ENCODE measurements at places on chromosomes 7 and 10. TPM values are rescaled to one million over a fixed set of nuclear protein-coding genes. Genes with fewer than 3 reads are reported as not detected.

Gene FAM131B
- 1.0 TPM for total RNA-seq

Gene GNGT1
- not detected for total RNA-seq

Gene ZNF117
- total RNA-seq: 42.0 TPM

Gene MYO1G
- total RNA-seq: 0.13 TPM

Gene ASZ1
- total RNA-seq: not detected

Gene ANKRD30A
- not detected for total RNA-seq

Gene POU6F2
- 1.1 TPM for total RNA-seq

Gene GPR85
- 3.0 TPM for total RNA-seq

Gene ITIH5
- total RNA-seq: 0.36 TPM

Gene TMEM270
- not detected for total RNA-seq

Gene SHH
- 0.26 TPM for total RNA-seq

Gene RBM20
- total RNA-seq: 1.0 TPM

Gene SPACDR
- 4.3 TPM for total RNA-seq

Gene CTAGE8
- total RNA-seq: 0.80 TPM

Gene SSMEM1
- not detected for total RNA-seq

Gene ZNF138
- total RNA-seq: 14.7 TPM

Gene GHRHR
- 7.5 TPM for total RNA-seq

Gene WEE2
- 0.33 TPM for total RNA-seq

Gene TEX47
- total RNA-seq: not detected

Gene PROSER2
- total RNA-seq: 5.7 TPM

Gene GOLGA7B
- 2.5 TPM for total RNA-seq

Gene LIPK
- total RNA-seq: not detected

Gene DGKI
- 0.69 TPM for total RNA-seq

Gene SRRM3
- total RNA-seq: 27.1 TPM

Gene UCMA
- total RNA-seq: not detected

Gene UPK3BL1
- total RNA-seq: 17.4 TPM

Gene LRRC18
- not detected for total RNA-seq

Gene GPNMB
- 0.49 TPM for total RNA-seq

Gene RAB11FIP2
- total RNA-seq: 10.9 TPM

Gene CDHR3
- 10.6 TPM for total RNA-seq

Measured in endothelial cell (in vitro differentiated cells).